ENCODE measurements at places on chromosomes 16 and 17.

DNA sequence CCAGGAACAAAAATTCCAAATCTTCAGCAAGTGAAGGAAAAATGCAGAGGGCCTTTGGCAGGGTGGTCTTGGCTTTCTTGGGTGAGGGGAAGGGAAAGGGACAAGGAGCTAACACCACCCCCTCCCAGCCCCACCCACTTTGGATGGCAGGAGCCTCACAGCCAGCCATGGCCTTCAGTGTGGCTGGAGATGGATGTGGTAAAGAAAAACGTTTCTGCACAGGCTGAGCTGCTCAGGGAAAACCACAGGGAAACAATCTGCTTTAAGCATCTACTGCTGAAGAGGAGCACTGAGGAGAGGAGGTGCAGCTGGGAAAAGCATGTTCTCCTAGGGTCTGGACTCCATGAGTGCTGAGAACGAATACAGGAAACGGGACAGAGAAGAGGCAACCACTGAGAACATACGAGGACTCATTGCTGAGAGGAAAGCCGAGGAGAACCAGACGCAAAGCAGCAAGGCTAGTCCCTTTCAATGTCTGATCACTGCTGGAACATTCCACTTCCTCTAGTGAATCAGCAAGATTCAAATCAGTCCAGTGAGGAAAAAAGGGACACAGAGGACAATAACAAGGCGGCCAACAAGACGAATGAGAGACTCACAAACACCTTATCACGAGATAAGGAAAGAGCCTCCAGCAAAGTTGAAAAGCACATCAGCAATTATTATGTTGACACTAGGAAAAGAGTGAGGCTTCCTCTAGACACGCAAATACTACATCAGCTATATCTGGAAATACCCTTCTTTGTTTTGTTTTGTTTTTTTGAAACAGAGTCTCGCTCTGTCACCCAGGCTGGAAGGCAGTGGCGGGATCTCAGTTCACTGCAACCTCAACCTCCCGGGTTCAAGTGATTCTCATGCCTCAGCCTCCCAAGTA is 41.7 kb downstream of the ZZEF1 start:
- DNase-seq: no peak

DNA sequence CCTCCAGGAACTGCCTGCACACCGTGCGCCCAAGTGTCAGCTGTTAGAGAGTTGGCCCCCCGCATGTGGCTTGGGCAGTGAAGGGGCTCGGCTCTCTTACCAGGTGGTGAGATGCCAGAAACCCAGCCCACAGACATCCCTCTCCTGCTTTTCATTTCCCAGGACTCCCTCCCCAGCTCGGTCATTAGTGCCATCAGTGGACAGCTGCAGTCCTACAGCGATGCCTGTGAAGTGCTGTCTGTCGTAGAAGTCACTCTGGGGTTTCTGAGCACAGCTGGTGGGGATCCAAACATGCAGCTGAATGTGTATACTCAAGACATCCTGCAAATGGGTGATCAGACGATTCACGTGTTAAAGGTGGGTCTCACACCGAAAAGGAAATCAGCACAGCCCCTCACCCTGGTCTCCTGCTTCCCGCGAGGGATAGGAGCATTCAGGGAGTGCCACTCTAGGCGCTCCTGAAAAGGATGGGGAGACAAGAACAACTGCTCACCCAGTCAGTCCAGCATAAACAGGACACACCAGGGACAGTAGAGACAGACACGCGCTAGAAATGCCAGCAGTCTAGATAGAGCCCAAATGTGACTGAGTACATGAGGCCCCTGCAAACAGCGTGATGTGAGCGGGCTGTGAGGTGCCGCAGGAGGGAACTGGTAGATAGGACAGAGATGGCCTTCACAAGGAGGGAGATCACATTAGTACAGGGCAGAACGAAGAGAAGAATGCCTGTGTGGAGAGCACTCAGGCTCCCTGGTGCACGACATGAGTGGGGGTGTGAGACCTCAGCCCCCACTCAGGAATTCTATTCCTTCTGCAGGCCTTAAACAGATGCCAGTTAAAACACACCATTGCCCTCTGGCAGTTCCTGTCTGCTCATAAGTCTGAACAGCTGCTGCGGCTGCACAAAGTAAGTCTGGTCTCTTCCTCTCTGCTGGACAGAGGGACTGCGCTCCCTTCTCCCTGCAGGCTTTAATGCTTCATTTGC is 25.7 kb upstream of the ENDOV start:
- DNase-seq: no peak

- no peak for DNase-seq
Observed at GRCh38 chr17:2138761-2139160, 83.9 kb downstream of the HIC1 start.

- no peak for DNase-seq
Observed at GRCh38 chr17:29559640-29560039, 7.2 kb downstream of the ABHD15 start.

DNA sequence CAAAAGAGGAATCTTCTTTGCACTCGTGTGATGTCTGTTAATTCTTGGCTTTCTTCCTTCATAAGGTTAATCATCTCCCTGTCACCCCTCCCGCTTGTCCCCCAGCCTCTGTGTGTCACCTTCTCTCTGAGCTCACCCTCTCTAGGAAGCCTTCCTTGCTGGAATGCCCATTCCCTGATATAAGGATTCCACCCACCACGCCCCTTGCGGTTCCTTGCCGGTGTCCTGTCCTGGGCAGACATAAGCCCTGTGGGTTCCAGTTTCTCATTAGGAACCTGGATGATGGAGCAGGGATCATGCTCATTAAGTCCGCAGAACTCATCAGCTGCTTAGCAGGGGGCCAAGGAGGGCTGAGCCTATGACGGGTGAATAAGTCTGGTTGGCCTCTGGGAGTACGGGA is 559.3 kb downstream of the MAF start:
- no peak for DNase-seq

DNA sequence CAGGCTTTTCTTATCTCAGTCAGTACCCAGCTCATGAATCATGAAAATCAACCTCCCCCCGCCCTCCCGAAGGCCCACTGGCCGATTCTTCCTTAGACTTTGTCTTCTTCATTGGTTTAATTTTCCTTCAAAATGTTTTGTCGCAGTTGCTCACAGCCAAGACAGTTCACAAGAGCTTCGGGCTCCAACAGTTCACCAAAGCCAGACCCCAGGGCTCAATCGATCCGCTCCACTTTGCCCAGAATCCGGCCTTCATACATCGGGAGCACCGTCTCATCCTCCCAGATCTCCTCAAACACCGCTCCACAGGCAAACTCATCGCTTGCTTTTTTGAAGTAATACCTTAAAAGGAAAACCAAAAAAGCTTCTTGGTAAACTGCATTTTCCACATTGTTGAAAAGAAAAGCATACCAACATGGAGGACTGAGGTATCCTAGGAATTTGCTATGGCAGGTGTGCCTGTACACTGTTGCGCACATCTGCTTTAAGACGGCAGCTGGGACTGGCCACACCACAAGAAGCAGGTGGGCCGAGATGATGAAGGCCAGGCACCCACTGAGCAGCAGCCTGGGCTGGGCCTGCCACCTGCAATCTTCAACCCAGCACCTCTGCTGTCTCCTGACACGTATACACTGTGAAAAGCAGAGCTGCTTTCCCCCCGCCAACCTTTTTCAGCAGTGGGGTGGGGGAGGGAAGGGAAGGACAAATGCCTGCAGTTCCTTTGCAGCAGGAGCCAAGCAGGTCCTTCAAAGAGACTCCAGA is 31.5 kb downstream of the AXIN2 start:
- DNase-seq: no peak

DNA sequence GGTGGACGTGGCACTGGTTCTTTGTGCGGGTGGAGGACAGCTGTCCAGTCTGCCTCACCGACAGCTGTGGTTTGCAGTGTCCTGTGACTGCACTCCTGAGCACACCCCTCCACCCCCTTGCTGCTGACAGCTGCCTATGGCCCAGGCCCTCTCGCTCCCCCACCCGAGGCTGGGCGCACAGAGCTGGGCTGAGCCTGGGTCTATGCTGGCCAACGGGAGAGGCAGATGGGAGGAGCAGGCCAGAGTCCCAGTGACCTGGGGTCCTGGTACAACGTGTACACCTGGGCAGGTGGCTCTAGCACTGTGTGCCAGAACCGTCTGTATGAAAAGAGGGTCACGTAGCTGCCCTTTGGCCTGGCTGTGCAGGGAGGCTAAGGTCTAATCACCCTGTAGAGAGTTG is 30.5 kb downstream of the BAIAP2 start:
- no peak for DNase-seq

GRCh38 chr17:36532435-36532975 is 2.2 kb downstream of the MYO19 start:
- DNase-seq: no peak

DNA sequence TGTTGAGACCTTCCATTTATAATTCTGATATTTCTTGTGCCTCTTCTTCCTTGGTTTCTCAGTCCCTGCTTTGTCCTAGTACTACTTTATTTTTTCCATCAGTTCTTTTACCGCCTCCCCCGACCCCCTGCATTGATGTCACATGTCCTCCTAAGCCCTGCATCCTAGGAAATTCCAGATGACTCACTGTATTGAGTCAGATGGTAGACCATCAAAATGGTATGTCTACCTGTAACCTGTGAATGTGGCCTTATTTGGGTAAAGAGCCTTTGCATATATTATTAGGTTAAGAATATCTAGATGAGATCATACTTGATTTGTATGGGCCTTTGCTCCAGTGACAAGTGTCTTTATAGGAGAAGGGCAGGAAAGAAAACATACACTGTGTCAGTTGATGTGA is 515.3 kb upstream of the CA10 start:
- no peak for DNase-seq

DNA sequence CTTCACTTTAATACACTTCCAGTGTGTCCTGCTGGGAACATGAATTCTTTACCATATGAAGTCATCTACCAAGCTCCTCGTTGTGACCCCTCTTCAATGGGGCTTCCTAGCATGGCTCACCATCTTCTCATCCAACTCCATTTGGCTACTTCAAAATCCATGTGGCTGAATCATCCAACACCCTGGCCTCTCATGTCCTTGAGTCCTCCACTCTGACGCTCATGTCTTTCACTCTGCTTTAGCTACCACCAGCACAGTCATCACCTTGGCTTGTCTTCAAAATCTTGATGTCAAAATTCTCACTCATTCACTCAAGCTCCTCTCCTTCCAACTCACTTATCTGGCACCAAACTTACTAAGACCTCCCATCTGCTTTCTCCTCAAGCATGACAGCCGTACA is 35.8 kb downstream of the AMFR start:
- DNase-seq: no peak

GRCh38 chr16:31700530-31701388 is 172.8 kb upstream of the ZNF267 start:
- peak; percentile 82 for DNase-seq

GRCh38 chr17:36629252-36629847 is 28.0 kb downstream of the MRM1 start:
- peak; percentile 74 for DNase-seq

DNA sequence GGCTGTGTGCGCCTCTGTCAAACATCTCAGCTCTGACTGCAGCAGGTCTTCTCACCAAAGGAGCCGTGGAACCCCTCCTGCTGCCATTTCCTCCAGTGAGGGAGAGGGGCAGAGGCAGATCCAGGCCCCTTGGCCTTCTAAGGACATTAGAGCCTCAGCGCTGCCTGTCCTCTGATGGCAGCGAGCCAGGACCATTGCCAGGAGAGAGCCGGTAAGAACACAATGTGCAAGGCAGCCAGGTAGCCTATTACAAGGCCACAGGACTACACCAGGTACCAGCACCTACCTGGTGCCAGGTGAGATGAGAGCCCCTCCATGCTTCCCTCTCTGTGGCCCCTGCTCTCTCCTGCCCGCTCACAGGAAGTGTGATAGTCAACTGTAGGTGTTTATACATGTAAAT is 11.0 kb downstream of the LRRC75A start:
- no peak for DNase-seq

- no peak for DNase-seq
Observed at GRCh38 chr16:85696781-85697180, 8.0 kb upstream of the GINS2 start.

DNA sequence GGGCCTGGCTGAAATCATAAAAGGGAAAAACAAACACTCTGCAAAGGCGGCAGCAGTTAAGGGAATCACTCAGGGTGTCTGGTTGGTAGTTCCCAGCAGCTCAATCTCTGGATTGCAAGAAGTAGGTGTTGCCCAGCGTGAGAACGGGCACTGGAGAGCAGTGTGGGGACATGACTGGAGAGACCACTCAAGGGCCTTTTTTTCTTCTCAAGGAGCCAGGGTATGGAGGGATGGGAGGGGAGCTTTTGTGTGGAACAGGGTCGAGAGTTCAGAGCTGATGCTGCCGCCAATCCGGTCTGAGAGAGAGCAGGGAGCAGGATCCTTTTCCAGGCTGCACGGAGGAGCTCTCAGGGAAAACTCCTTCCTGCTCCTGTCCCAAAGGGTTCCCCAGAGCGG is 15.2 kb downstream of the SCNN1B start:
- no peak for DNase-seq

- DNase-seq: no peak
Observed at GRCh38 chr16:20383106-20384029, 21.2 kb downstream of the PDILT start.

GRCh38 chr16:88071908-88072307 is 120.7 kb downstream of the BANP start:
- no peak for DNase-seq

DNA sequence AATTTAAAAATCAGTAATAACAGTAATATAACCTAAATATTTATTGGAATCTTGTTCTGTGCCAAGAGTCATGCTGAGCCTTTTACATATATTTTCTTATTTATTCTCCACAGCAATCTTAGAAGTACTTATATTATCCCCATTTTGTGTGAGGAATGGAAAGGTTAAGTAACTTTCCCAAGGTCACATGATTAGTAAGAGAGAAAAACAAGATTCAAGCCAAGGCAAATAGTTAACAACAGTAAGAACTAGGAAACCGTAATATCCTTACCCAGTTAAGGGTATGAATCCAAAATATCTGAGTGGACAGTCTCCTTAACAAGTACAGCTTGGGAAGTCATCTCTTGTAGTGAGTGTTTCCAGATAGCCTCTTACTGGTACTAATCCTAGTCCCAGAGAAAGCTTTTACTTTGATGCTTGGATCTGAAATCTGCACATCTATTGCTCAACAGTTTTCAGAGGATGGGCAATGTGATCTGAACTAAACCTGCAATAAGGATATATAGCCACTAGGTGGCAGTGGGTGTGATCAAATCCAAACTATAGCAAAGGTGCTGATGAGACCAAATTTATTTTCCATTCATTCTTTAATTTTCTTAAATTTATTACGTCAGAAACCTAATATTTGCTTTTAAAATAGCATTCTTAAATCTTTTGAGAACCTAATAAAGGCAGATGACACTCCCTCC is 23.3 kb downstream of the SHISA6 start:
- no peak for DNase-seq

DNA sequence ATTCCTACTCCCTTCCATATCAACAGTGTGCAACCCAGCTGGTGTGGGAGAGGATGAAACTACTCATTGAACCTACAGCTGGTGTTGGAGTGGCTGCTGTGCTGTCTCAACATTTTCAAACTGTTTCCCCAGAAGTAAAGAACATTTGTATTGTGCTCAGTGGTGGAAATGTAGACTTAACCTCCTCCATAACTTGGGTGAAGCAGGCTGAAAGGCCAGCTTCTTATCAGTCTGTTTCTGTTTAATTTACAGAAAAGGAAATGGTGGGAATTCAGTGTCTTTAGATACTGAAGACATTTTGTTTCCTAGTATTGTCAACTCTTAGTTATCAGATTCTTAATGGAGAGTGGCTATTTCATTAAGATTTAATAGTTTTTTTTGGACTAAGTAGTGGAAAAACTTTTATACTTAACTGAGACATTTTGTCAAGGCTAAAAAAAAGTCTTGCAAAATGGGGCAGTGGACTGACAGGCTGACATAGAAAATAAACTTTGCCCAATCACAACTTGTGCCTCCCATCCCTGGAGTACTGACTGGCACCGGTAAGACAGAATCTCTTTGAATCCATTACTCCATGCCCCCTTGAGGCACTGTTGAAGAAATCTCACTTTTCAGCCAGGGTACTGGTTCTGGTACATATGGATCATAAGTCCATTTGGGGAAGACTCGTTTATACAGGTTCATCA is 12.5 kb downstream of the TSR1 start:
- no peak for DNase-seq

Data from stimulated activated CD4-positive, alpha-beta T cell treated with anti-CD3 and anti-CD28 coated beads, Interleukin-1b, Interleukin-23, amount 100 ng/mL, for 1 hour (primary cell).